ENCODE measurements at places on chromosomes 12 and 14.
A peak's percentile ranks its signal among the peaks of the same experiment; 100 is the strongest.

DNA sequence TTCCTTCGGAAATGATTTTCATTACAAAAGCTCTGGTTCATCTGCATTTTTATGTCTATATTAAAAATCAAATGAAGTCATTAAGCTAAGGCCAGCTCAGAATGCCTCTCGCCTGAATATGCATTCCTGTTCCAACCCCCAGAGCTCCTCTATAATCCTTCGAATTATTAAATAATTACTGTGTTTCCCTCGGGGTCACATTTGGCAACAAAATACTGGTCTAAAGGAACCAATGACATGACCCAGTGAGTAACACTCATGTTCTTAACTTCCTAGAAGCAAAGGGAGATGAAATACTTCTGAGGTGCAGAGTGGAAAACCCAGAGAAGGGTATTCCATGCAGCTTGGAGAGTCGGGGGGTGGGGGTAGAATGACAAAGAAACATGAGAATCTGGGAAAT lies 68.3 kb downstream of the FOXN3 start:
- DNase-seq, result no peak

- no peak for DNase-seq
Measured at GRCh38 chr12:115912440-115912839, 365.1 kb downstream of the MED13L start.

GRCh38 chr12:88327276-88327675 lies 185.2 kb downstream of the TMTC3 start:
- DNase-seq, result no peak

GRCh38 chr14:86708846-86709339 lies 1178.9 kb downstream of the FLRT2 start:
- DNase-seq, result no peak

DNA sequence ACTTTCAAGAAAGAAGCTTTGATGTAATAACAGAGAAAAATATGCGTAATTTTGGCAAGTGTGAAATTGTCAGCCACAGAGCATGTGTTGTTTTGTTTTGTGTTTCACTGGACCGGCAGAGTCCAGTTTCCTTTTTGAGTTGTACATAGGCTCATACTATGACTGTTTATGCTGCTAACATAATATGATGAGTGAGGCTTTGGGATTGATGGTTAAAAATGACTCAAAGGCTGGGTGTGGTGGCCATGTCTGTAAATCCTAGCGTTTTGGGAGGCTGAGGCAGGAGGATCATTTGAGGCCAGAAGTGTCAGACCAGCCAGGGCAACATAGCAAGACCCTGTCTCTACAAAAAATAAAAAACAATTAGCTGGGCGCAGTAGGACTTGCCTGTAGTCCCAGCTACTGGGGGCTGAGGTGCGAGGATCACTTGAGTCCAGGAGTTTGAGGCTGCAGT lies 487.9 kb downstream of the PCNX1 start:
- DNase-seq, result peak; percentile 50

- DNase-seq, result no peak
Measured at GRCh38 chr14:104437703-104438102, 141.9 kb upstream of the C14orf180 start.

Measured in GM04504 (cell line).